ENCODE measurements at places on chromosomes 6 and 20.

DNA sequence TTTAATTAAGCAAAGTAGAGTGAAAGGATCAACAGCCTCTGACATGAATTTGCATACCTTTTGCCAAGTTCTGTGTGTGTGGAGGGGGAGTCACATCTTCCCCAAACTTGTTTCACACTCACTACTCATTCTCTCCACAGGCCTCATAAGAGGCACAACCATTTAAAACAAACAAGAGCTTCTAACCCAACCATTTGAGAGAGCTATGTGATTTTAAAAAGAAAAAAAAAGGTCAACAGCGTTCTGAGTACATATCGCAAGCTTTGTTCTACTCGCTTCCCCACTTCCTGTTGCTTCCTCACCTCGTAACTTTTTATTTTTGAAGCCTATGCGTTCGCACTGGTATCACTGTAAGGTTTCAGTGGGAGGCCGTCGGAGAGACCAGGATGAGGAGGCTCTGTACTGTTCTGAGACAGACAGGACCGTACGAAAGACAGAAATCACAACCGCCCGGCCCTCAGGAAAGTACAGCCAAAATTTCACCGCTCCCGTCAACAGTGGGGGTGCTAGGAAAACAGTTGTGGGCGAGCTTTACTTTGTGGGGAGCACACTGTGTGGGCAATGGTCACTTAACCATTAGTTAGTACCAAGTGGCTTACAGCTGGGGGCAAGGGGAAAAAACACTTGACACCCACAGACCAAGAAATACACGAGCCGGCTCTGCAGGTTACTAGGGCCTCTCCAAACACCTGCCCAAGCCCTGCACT lies 61.3 kb downstream of the TRERF1 start:
- no peak for DNase-seq

DNA sequence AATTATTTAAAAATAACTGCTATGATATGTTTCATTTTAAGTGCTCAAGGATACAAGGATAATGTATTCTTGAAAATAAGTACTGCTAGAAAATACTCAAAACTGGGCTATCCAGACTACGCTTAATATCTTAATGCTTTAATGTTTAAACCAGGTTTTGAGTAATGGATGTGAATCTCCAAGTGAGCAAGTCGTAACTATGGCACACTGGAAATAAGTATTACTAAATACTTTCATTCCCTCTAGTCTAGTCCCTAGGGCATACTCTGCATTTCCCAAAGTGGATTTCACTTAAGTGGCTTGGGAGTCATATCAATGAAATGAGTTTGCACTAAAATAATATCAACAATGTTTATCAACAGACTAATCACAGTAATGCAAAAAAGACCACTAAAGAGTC lies 48.1 kb downstream of the HMGCLL1 start:
- no peak for DNase-seq

GRCh38 chr6:61886608-61887259 lies 399.3 kb downstream of the KHDRBS2 start:
- no peak for DNase-seq

DNA sequence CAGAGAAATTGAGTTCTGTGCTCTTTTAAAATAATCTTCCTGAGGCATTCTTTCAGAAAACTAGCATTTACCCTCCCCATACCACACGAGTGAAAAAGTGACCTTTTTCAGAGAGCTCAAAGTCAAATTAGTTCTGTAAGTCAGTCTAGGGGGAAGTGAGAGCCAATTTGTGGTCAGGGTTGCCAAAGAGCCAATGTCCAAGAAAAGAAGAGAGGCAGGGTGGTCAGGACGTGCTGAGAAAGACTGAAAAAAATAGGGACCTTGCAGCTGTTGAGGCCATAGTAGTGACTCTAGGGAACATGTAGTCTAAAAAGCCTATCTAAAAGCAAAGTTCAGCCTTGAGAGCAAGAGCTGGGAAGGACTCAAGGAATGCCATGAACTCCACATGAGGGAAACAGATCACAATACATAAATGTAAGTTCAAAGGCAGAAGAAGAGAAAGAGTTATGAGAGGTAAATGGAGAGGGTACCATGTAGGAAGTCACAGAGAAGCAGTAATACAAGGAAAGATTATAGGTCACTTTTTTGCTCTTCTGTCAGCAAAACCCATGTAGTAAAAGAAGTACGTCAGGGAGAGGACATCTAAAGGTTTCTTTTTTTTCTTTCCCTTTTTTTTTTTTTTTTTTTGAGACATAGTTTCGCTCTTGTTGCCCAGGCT lies 565.1 kb upstream of the FLRT3 start:
- DNase-seq, result no peak

DNA sequence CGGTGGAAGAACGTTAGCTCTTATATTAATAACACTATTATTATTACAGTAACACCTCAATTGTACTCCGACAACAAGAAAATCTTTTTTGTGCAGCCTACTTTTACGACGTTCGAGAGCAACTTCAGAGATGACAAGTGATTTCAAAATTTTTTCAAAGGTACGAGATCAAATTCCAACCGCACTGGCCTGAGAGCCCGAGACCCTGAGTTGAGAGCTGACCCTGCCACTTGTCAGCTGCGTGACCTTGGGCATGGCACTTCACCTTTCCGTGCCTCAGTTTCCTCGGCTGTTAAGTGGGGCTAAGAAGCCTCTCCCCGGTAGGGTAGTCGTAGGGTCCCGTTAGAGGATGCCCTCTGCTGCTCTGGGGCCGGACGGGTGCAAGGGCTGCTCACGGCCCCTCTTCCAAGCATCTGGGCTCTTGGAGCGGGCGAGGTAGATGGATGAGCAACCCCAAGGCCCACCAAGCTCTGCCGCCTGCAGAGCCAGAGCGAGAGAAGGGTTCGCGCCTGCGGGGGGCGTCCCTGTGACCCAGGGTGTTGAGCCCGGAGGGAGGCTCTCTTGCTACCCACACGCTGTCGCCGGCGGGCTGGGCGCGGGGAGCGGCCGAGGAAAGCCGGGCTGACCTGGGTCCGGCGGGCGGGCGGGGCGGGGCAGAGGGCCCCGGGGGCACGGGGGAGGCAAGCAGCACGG lies 510 bp downstream of the NDRG3 start:
- peak; percentile 58 for DNase-seq

DNA sequence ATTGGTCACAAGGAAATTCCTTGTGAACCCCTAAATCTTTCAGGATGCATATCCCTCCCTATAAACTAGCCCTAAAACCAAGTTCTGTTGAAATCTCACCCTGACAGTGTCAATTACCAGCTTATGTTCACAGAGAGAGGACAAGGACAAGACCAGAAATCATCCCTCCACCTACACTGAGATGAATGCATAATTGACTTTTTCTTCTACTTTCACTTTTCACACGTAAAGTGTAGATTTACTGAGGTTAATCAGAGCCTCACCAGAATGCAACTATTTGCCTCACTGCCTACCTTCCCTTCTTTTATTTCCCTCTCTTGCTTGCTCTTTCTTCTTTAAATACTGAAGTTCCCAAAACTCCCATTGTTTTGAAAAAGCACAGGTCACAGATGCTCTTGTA lies 15.3 kb upstream of the NKAIN2 start:
- no peak for DNase-seq

- no peak for DNase-seq
These were observed 591.4 kb downstream of the RNF144B start for GRCh38 chr6:18978337-18979128.

GRCh38 chr6:21429291-21429690 lies 164.3 kb upstream of the SOX4 start:
- no peak for DNase-seq

- no peak for DNase-seq
These were observed 255.5 kb downstream of the KIF16B start for GRCh38 chr20:16317445-16318362.

DNA sequence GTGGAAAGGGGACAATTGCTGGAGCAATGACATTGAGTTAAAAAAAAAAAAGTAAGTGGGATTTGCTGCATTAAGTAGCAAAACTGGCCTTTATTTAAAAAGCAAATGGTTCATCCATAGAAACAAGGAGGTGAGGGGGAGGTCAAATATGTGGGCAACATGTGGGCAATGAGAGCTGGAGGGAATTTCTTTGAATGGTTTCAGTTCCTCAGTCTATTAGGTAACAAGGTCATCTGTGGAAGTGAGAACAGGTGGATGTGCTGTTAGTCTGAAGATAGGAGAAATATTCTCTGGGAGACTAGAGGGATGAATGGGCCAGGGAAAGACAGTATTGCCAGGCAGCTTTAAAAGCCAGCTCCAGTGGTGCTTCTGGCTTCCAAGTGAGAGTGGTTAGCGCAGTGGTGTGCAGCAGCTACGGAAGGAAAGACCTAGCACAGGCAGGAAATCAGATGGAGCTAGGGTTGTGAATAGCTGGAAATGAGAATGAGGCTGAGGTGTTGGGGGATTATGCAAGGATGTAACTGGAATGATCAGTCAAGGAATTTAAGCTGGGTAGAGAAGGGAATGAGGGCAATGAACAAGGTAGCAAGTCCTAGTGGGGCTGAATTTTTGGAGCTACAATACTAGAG lies 727.6 kb downstream of the PTPRT start:
- DNase-seq, result no peak

- DNase-seq, result no peak
These were observed 764 bp downstream of the BAG6 start for GRCh38 chr6:31651602-31652191.

DNA sequence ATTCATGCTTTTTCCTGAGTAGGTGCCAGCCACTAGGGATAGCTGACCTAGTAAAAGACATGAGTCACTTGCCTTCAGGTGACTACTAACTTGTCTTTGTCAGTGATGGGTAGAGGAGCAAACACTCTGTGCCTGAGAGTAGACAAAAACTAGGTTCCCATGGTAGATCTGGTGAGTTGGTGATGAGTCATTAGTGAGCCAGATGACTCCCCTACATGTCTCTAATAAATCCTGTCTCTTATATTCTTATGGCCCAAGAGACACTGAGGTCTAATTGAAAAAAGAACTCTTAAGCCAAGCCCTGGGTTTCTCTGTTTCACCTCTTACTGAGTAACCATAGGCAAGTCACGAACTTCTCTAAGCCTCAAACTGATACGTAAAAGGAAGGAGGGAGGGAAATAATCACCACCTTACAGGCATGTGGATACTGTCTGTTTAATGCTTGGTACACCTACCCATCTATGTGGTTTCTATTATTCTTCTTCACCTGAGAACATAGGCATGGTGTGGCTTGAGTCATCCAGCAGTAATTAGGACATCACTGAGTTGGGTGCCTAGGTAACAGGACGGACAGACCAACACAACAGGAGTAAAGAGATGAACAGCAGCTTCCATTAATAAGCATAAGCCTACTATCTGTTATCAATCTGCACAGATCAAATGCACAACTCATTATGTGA lies 20.3 kb downstream of the TTPAL start:
- DNase-seq, result no peak

DNA sequence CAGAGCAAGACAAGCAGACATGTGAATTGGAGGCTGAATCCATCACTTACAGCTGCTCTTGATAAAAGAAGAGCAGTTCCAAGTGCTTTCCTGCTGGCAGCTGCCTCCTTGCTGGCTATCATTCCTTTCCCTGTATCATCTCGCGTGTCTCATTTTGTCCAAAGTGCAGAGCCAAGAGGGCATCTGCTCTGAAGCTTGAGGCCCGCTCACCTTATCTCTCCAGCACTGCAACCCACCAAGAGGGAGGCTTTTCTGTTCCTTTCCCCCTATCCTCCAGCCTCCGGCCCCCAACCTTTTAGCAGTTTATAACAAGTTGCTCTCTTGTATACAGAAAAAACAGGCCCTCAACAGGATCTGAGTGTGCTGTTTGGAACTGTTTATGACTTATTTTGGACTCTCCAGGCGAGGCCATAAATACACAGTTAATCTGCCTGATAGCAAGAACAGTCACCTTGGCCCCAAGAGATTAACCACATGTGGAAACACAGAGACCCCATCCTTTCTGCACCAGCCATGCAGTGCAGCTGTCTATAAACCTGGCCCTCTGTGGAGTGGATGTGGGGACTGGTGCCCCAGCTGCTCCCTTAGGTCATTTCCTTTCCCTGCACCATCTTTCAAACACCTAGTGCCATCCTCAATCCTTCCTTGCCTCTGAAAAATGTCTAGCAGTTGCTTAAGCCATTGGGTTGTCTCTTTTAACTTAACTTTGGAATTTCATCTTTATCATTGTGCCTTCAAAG lies 172.5 kb upstream of the FERMT1 start:
- no peak for DNase-seq

GRCh38 chr6:130547723-130548122 lies 181.9 kb downstream of the TMEM200A start:
- no peak for DNase-seq

GRCh38 chr6:56033401-56033800 lies 158.0 kb upstream of the BMP5 start:
- no peak for DNase-seq

DNA sequence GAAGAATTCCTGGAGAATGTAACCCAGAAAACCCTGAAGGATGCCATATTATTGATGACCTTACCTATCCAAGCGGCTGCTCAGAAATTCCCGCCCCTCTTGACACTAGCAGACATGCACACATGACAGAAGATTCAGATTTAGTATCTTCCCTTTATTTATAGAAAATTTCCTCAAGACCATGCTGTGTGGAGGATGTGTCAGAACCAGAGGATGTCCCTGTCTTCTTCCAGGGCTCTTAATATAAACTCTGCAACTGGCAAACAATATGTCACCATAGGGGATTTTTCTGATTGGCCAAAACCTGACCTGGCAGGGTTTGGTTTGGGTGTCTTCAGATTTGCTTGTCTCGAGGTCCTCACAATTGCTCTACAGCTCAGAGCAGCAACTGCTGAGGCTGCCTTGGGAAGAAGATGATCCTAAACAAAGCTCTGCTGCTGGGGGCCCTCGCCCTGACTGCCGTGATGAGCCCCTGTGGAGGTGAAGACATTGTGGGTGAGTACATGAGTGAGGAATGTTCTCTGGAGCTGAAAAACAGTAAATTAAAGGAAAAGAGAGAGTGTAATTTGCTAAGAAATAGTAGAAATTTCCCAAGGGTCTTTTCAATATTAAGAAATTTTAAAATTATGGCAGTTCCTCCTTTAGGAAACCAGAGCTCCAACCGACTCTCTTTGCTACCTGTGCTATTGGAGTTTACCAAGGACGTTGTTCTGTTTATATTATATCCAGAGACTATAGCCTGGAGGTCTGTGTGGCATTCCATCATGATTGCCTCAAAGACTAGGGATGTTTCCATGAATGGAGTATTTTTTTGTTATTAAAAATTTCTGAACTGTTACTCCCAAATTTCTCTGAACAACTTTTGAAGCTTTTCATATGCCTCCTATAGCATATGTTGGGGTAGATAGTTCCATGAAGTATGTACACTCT lies at the start of gene HLA-DQA2:
Gene HLA-DQA2 (plus strand): TSS at position 361 of the 930 bp plus-strand sequence. CDS start 53 bp downstream, at position 414.
- no peak for DNase-seq

- DNase-seq, result no peak
These were observed 29.2 kb upstream of the GNRH2 start for GRCh38 chr20:3014179-3014578.

GRCh38 chr20:50467718-50468356 lies 42.3 kb upstream of the PTPN1 start:
- peak; percentile 8 for DNase-seq

GRCh38 chr6:5518936-5519491 lies 257.7 kb downstream of the FARS2 start:
- DNase-seq, result no peak

GRCh38 chr6:158142789-158143188 lies 25.3 kb downstream of the SERAC1 start:
- DNase-seq, result no peak

- DNase-seq, result no peak
These were observed 27.2 kb downstream of the IL17F start for GRCh38 chr6:52216932-52217575.

Data from substantia nigra (tissue), 51 donors.